ENCODE measurements at places on chromosomes 12 and 14. TPM values are rescaled to one million over a fixed set of nuclear protein-coding genes. Genes with fewer than 3 reads are reported as not detected.

LRRC10 gene
- 0.12 TPM for total RNA-seq

GRCh38 chr14:20341646-20342045, 1.8 kb upstream of the PARP2 start:
- no peak for DNase-seq

GRCh38 chr12:34203866-34204620, 181.7 kb downstream of the ALG10 start:
- DNase-seq: no peak

DNA sequence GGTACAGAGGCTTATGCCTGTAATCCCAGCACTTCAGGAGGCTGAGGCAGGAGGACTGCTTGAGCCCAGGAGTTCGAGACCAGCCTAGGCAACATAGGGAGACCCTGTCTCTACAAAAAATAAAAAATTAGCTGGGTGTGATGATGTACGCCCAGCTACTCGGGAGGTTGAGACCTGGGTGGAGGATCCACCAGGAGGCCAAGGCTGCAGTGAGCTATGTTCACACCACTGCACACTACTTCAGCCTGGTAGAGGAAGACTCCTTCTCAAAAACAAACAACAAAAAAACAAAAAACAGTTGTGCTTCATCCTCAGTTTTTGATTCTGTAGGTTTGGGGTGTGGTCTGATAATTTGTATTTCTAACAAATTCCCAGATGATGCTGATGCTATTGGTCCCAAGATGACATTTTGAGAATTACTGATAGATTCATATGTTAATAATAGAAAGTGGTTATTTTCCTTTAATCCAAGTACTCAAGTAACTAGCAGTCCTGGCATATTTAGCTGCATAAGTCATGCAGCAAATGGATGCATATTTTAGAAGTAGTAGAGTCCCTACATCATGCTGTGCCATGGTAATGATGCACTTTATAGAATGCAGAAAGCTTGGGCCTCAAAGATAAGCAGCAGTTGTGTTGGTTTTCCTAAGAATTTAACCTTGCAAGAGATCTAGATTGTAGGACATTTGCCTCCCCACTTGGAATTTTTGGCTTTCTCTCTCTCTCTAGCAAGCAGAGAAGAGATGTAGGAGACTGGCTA, 76.1 kb upstream of the PAWR start:
- no peak for DNase-seq

Data from testis (tissue), 5 donors.